ENCODE measurements at places on chromosomes 3 and 15. TPM values are rescaled to one million over a fixed set of nuclear protein-coding genes. Genes with fewer than 3 reads are reported as not detected.

DNA sequence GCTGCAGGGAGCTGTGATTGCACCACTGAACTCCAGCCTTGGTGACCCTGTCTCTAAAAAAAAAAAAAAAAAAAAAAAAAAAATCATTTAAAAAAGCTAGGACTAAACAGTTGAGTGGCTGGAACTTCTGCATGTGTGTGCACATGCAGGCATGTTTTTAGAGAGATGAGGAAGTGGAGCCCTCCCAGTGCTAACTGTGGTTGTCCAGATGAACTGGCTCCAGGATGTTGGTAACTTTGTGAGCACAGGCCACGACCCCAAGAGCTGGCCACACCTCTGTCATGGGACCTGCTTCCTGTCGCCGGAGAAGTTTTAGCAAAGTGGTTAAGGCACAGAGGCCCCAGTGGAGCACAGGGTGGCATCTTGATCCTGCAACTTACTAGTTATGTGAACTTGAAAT is 27.0 kb downstream of the CHCHD6 start:
- no peak for DNase-seq

- DNase-seq, result no peak
Observed at GRCh38 chr15:69664572-69665571, 212.3 kb downstream of the RPLP1 start.

- no peak for DNase-seq
Observed at GRCh38 chr3:115270849-115271248, 123.8 kb upstream of the ZBTB20 start.

DNA sequence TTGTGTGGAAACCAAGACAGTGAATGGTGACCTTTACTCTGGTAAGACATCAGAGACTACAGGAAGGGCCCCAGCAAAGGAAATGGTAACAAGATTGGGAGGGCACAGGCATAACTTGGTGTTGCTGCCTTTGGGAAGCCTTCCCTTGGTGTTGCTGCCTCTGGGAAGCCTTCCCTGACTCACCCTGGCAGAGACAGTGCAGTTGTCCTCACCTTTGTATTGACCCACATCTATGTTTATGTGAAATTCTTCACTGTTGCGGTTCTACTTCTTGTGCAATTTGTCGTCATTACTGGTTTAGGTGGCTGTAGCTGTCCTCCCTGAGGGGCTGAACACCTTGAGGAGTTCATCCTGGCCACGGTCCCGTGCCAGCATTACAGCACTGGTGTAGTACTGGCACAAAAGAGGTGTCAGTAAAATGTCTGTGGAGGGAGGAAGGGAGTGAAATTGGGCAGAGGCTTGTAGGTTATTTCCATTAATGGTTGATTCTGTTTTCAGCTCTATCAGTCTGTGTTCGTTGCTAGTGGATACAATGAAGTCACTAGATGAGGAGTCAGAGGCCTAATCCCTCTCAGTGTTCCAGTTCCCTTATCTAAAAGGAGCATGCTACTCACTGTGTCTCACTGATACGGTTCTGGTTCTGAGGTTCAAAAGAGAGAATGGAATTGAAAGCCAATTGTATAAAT is 21.6 kb downstream of the IFT122 start:
- no peak for DNase-seq

- DNase-seq, result peak; percentile 53
Observed at GRCh38 chr3:39000008-39000450, 51.7 kb downstream of the SCN11A start.

GRCh38 chr3:37688756-37689155 is 172.9 kb upstream of the CTDSPL start:
- DNase-seq, result no peak

DNA sequence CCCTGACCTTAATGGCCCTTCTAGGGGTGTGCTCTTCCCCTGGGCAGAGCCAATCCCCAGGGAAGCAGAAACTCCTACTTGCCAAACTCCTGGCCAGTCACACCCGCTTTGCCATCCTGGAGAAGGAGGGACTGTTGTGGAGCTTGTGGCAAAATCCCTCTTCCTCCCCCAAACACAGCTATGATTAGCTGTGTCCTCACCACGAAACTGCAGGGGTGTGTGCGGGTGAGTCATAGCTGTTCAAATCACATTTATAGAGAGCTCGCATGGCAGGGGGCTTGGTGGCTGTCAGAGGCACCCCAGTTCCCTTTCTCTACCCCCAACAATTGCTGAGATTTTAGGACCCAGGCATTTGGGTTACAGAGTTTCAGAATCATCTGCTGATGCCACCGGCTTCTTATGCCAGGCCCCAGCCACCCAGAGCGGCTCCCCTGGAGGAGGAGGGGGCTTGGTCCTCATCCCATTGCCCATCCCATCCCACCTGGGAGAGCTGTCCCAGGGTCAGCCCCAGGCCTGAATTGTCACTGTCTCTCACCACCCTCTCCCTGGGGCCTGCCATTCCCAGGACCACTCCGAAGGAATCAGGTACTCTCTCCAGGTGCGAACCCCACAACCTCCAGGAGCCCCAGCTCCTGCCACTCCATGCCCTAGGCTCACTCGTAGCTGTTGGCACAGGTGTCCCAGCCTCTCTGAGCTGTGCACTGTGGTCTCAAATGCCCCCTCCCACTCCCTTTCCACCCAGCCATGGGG is 28.8 kb upstream of the MAGEF1 start:
- no peak for DNase-seq

DNA sequence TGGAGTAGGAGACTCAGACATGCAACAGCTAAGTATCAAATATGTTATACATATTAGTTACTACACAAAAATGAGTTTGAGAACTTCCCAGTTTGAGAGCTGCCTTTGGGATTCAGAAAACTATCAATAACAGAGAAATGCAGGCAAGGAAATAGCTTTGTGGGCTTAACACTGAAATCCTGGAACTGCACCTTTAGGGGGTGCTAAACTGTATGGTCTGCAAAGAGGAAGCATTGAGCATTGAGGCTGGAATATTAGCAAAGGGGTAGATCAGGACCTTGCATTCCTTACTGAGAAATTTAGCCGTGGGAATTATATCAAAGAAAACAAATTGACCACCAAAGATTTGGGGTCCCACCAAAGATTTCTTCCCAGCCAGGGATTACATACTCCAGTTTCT is 580.0 kb downstream of the ZNF385D start:
- DNase-seq, result peak; percentile 20

GRCh38 chr3:189496375-189497138 is 134.6 kb upstream of the TP63 start:
- no peak for DNase-seq

- no peak for DNase-seq
Observed at GRCh38 chr15:27638958-27639357, 460.2 kb downstream of the OCA2 start.

GRCh38 chr15:78734451-78735064 is 76.7 kb downstream of the ADAMTS7 start:
- DNase-seq, result no peak

- DNase-seq, result no peak
Observed at GRCh38 chr3:174202116-174202515, 657.0 kb upstream of the NAALADL2 start.

DNA sequence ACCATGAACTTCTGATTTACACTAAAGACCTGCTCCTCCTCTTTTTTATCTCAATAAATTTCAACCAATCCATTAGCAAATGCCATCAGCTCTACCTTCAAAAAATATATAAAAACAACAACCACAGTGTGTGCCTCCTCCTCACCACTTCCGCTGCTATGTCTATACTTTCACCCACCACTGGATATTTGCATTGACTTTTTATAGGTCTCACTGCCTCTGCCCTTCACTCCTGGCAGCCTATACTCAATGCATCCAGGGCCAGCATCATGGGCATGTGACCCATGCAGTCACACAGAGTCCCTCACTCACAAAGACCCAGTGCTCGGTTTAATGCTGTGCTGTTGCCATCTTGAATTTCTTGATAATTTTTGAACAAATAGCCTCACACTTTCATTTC is 53.5 kb upstream of the CCDC54 start:
- no peak for DNase-seq

- DNase-seq, result no peak
Observed at GRCh38 chr3:143814443-143814889, 33.8 kb downstream of the SLC9A9 start.

GRCh38 chr15:66023311-66023972 is 154.2 kb downstream of the RAB11A start:
- DNase-seq, result no peak

DNA sequence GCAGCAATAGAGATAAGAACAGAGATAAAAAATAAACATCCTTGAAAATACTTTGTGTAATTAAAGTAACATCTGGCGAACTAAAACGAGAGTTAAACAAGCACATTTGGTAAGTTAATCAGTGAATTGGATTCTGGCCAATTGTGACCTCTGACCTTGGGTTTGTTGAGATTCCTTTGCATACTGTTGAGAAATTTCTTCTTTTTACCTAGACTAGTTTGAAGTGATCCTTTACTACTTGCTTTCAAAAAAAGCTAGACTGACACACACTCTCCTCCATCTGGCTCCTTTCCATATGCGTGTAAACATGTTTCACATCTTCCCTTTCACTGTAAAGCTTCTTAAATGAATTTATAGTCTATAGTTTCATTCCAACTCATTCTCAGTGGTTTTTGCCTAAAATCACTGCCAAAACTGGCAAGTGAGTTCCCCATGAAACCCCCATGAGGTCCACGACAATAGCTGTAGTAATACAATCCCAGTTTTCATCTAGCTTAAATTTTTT is 17.3 kb upstream of the GBE1 start:
- no peak for DNase-seq

DNA sequence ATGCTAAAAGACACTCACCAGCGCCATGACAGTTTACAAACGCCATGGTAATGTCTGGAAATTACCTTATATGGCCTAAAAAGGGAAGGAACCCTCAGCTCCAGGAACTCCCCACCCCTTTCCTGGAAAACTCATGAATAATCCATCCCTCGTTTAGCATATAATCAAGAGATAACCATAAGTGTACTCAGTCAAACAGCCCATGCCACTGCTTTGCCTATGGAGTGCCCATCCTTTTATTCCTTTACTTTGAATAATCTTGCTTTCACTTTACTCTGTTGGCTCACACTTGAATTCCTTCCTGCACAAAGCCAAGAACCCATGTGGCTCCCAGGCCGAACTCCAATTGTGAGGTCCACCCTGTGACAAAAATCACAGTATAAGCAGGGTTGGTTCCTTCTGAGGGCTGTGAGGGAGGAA is 19.1 kb upstream of the FSTL1 start:
- no peak for DNase-seq

GRCh38 chr3:138127636-138128365 is 4.4 kb downstream of the A4GNT start:
- no peak for DNase-seq

- DNase-seq, result peak; percentile 79
Observed at GRCh38 chr3:150303768-150304167, 104.3 kb upstream of the TSC22D2 start.

DNA sequence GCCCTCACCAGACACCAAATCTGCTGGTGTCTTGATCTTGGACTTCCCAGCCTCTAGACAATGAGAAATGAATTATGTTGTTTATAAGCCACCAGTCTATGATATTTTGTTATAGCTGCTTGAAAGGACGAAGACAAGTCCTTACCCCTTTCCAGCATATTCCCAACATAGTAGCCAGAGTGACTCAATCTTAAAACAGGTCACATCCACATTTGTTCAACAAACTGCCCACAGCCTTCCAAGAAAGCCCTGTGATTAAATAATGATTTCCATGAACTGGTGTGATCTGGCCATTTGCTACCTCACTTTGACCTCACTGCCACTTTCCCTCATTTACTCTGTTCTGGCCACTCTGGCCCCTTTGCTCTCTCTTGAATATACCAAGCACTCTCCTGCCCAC is 193.7 kb upstream of the CFAP20DC start:
- no peak for DNase-seq

- no peak for DNase-seq
Observed at GRCh38 chr3:55534876-55535275, 47.8 kb upstream of the WNT5A start.

DNA sequence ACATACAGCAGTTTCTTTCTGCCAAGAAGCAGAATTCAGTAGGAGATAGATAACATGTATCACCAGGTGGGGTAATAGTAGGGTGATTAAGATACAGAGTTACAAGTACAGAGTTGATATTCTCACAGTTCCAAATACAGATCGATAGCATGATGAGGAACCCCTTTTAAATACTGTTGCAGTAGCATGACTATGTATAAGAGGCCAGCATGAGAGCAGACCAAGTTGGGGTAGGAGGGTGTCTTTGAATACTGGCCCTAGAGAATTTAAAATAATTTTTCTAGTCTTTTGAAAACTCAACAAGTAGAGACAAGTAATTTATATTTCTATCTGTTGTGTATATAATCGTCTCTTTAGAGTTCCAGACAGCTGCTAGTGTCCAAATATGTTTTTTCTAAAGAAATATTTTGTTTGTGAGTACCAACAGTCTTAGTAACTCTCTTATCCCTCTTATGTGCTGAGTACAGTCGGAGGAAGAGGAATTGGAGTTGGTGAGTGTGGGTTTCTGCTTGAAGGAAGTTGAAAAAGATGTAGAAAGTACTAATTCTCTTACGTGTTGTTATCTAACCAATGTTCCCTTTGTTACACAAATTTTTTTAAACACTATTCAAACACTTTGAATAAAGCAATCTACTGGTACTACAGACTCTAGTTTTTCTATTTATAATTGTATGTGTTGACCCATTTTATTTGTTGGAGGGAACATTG is 30.2 kb downstream of the LYSMD4 start:
- DNase-seq, result no peak

DNA sequence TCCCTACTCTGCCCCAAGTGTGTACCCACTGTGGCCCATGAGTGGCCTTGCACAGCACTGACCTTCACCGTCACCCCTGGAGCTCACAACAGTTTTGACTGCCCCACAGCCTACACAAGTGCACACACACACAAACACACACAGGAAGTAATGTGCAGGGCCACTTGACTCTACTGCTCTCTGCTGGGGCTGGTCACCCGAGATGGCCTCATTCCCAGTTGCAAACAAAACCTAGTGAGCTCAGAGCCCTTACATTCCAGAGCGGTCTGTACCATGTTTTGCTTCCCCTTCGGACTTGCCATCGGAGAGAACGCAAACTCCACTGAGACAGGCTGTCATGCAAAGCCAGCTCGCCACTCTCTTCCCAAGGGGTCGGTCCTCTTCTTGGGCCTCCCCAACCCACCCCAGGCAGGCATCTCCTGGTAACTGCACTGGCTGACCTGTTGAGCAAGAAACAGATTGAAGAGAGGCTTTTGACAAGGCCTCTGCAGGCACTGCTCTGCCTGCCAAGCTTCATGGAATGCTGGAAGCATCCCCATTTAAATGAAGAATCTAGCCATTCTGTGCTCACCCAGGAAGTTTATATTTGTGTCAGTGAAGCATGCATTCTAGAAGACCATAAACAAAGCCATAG is 232.0 kb upstream of the IGF1R start:
- no peak for DNase-seq

Gene SOX14
- total RNA-seq, result not detected

Gene STRA6
- total RNA-seq, result 14.7 TPM

Gene PCSK6
- total RNA-seq, result 79.8 TPM

Gene IL5RA
- not detected for total RNA-seq

Gene GOLGA6B
- total RNA-seq, result not detected

Gene SLC9C1
- not detected for total RNA-seq

Gene AGTR1
- total RNA-seq, result not detected

Gene C3orf85
- not detected for total RNA-seq
